ENCODE measurements at places on chromosomes 4 and X.
A peak's percentile ranks its signal among the peaks of the same experiment; 100 is the strongest.

DNA sequence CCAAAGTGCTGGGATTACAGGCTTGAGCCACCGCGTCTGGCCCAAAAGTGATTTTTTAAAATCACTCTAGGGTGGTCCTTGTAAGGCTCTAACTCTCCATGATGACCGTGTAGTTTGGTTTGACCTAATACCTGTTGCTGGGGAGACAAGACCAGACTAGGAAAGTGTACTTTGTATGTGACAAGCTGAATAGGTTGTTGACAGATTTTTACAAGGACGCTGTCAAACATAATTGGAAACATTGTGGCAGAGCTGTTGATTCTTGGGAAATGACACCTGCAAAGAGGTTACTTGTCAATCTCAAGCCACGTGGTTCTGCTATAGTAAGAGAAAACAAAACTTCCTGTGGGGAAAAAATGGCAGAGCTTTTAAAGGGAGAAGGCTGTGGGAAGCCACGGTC, 802.4 kb upstream of the HS3ST1 start:
- DNase-seq: no peak

DNA sequence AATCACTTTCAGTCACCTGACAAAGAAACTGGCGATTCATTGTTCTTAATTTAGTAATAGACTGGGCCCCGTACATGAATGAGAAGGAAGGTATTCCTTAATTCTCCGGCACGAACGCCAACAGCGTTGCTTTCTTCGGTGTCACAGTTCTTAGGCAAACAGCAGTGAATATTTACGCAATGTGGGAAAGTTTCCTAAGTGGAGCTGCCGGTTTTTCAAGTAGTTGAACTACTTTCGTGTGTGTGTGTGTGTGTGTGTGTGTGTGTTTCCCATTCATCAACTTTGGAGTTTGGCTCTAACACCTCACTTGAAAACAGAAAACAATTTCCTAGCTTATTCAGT, 651 bp downstream of the NXT2 start:
- peak; percentile 90 for DNase-seq

GRCh38 chr4:6546681-6547447, 28.1 kb upstream of the MAN2B2 start:
- peak; percentile 64 for DNase-seq

DNA sequence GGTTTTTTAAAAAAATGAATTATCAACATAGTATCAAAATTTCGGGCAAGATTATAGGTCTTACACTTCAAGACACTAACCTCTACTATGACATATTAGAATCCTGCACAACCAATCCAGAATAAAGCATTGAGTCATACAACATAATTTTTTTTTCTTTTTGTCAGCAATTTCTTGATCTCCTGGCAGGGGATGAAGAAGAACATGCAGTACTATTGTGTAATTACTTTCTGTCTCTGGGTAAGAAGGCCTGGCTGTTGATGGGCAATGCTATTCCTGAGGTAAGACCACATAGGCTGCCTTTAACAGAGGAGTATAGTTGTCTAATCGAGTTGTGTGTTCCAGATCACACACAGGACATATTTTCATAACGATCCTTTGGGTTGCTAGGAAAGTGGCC, 67.5 kb downstream of the FBXL5 start:
- peak; percentile 22 for DNase-seq

DNA sequence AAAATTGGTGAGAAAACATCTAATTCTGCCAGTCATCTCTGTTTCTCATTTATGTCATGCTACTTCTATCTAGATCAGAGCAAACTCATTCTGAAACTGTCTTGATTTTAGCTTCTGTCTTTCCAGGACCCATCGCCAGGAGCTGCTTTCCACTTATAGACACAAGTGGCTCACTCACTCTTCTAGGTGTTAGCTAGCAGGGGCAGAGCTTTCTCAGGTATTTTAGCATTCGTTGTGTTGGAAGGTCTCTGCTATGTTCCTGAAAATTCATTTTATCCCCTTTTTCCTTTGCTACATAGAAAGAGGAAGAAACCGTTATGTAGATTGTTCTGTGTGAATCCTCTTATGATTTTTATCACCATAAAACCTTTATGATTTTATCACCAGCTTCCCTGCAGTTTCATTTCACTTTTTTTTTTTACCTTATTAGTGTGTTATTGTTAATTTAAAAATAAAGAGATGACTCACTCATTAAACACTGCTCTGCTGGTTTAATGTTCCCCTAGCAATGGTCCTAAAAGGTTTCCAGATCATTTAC, 246.6 kb upstream of the AADAT start:
- DNase-seq: no peak

GRCh38 chr4:2364654-2365053, 53.8 kb downstream of the ZFYVE28 start:
- DNase-seq: peak; percentile 18
